Suprapubic skin (tissue), 4 donors: ENCODE measurements at places on chromosomes 1 and 21. TPM values are rescaled to one million over a fixed set of nuclear protein-coding genes. Genes with fewer than 3 reads are reported as not detected.

Gene FNDC7
- total RNA-seq, result 0.24 TPM

DNA sequence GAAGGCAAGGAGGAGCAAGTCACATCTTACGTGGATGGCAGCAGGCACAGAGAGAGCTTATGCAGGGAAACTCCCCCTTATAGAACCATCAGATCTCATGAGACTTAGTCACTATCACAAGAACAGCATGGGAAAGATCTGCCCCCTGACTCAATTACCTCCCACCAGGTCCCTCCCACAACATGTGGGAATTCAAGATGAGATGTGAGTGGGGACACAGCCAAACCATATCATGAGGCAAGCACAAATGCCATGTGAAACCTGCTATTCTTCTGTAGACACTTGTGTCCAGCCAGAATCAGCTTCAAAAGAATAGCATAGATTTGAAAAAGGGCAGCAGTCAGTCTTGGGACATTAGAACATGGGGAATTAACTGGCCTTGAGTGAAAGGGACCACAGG lies 32.2 kb upstream of the UBE2U start:
- no peak for DNase-seq

DNA sequence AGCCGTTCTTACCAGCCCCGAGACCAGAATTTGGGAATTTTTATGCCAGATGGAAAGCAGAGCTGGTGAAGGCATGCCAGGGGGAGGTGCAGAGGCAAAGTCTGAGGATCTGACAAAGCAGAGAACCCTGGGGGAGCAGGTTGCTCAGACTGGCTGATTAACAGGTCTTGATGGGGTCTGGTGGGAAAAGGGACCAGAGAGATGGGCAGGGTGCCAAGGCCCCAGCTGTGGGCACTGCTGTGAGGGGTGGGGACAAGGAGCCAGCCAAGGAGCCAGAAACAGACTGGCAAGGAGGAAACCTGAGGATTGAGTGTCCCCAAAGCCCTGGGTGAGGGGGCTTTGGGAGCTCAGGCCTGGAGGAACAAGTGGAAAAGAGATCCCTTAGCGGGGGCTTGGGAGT lies 21.4 kb downstream of the RPS6KA1 start:
- no peak for DNase-seq

GRCh38 chr1:229896861-229897260 lies 170.2 kb upstream of the GALNT2 start:
- no peak for DNase-seq

Gene FAM72D
- 0.47 TPM for total RNA-seq
